Right atrium auricular region (tissue), 2 donors: ENCODE measurements at places on chromosomes 7 and 10. TPM values are rescaled to one million over a fixed set of nuclear protein-coding genes. Genes with fewer than 3 reads are reported as not detected.

- H3K4me3 ChIP-seq: no peak overlapping the region
- H3K27me3 ChIP-seq: no peaks in the 10 kb centered on the region
- H3K27ac ChIP-seq: no peak overlapping the region
- DNase-seq: no peak
Measured at GRCh38 chr10:51960494-51960895, 261.1 kb upstream of the CSTF2T start.

DNA sequence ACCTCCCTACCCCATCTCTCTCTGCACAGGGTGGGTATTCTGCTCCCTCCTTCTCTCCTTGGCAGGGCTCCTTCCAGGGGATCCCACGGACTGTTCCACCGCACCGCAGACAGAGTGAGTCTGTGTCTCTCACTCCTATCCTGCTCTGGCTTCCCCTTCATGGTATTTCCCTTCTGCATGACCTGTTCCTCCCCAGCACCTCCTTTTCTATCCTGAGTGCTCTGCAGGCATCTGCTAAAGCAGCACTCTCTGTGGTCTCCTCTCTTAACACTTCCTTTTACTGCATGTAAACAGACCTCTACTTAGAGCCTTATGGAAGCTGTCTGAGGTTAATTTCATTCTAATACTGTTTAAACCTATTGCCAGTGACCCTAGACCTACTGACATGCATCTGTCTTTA is 171.5 kb downstream of the CCSER2 start:
- no peaks in the 10 kb centered on the region for H3K4me1 ChIP-seq
- DNase-seq: no peak
- H3K27me3 ChIP-seq: no peaks in the 10 kb centered on the region
- H3K27ac ChIP-seq: no peak overlapping the region

DEPP1 gene
- total RNA-seq: 68.8 TPM

TUBB8 gene
- total RNA-seq: not detected

GRCh38 chr7:32390210-32390609 is 100.0 kb downstream of the LSM5 start:
- no peak overlapping the region for H3K27ac ChIP-seq
- no peaks in the 10 kb centered on the region for H3K36me3 ChIP-seq
- H3K27me3 ChIP-seq: no peaks in the 10 kb centered on the region
- no peak for DNase-seq
- H3K4me3 ChIP-seq: no peak overlapping the region
